HFFc6 (cell line): ENCODE measurements at places on chromosomes 1 and 21.

GRCh38 chr21:42047821-42048613 is 23.1 kb upstream of the UMODL1 start:
- H3K27me3 ChIP-seq, result peaks cover 6% of the 10 kb centered on the region
- H3K4me3 ChIP-seq, result peak overlapping the region; percentile 56
- peak; percentile 97 for DNase-seq
- no peaks in the 10 kb centered on the region for H3K36me3 ChIP-seq

DNA sequence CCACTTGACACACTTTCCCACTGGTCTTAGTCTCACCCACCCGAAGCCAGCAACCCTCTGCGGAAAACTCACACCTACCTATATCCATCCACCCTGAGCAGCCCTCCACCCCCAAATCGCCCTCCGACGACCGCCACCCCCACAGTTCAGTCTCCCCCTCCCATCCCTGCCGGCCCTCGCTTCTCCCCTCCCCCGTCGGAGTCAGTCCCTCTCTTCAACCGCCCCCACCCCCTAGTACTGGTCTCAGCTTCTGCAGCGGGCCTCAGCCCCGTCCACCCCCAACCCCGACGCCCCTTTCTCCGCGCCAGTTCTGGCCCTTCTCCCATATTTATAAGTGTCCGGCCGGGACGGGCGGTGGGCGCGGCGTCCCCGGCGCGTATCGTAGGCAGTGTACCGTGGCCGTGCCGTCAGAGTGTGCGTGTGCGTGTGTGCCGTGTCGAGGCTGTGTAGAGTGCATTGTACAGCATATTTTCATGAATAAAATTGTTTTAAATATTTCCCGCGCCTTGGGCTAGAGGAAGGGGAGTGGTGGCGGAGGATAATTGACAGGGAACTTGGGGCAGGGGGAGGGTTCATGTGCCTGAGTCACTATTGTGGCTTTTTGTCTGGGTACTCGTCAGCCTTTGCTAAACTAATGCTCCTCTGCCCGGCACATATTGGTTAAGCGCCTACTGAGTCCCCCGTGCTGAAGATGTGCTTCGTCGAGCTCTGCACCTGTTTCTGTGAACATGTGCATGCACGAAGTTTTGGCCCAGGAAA is 22.0 kb downstream of the FOXO6 start:
- DNase-seq, result no peak
- peaks cover 50% of the 10 kb centered on the region for H3K27me3 ChIP-seq
- peaks cover 10% of the 10 kb centered on the region; the same call in 1 of the 2 replicates for H3K4me1 ChIP-seq
- H3K36me3 ChIP-seq, result no peaks in the 10 kb centered on the region
- no peak overlapping the region for H3K27ac ChIP-seq

DNA sequence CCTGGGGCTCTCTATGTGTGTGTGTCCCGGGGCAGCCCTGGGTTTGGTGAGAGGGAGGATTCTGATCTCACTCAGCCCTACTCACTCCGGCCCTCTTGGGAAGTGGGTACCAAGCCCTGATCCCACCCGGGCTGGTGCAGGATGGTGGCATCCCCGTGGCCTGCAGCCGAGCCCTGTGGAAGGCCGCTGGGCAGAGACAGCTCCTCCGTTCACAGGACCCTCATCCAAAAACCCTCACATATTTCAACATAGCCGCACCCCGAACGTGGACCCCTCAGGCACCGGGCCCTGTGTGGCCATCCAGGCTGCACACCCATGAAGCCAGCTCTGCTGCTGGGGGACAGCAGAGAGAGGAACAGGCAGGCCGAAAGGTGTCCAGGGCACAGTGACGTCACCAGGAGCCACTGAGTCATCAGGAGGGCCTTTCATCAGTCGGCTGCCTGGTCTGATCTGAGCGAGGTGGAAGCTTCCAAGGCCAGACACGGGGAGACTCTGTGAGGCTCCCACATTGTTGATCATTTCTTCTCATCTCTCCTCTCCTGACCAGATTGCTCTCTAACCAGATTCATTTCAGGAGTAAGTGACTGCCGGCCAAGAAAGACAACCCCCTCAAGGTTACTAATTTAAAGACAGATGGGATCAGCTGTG is 16.2 kb upstream of the GPR157 start:
- H3K36me3 ChIP-seq, result peaks cover 28% of the 10 kb centered on the region
- H3K27ac ChIP-seq, result peak overlapping the region; percentile 81
- peaks cover 38% of the 10 kb centered on the region for H3K4me1 ChIP-seq
- DNase-seq, result peak; percentile 72
- peaks cover 16% of the 10 kb centered on the region for H3K27me3 ChIP-seq

DNA sequence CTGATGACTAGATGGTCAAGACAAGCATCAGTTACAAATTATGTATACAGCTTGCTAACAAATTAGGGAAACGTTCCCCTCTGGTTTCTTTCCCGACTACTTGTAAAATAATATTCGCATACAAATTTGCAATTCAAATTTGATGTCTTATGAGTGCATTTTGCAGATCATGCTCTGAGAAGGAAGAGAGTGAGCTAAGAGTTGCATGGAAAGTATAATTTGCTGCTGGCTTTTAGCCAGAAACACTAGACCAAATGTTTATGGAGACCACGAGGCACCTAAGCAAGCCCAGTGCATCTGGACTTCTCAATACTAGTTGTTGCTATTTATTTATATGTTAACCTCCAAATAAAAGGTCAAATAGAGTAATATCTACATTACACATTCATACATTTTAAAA is 216.0 kb downstream of the SMYD3 start:
- H3K4me1 ChIP-seq, result peaks cover 35% of the 10 kb centered on the region
- H3K27me3 ChIP-seq, result no peaks in the 10 kb centered on the region
- H3K4me3 ChIP-seq, result no peak overlapping the region
- no peaks in the 10 kb centered on the region for H3K36me3 ChIP-seq
- DNase-seq, result no peak
- no peak overlapping the region for H3K27ac ChIP-seq

GRCh38 chr1:216640100-216640499 is 83.1 kb downstream of the ESRRG start:
- H3K36me3 ChIP-seq, result no peaks in the 10 kb centered on the region
- no peak for DNase-seq
- no peaks in the 10 kb centered on the region; the same call in 1 of the 2 replicates for H3K27me3 ChIP-seq
- no peaks in the 10 kb centered on the region for H3K4me1 ChIP-seq
- H3K4me3 ChIP-seq, result no peak overlapping the region
- H3K27ac ChIP-seq, result no peak overlapping the region

DNA sequence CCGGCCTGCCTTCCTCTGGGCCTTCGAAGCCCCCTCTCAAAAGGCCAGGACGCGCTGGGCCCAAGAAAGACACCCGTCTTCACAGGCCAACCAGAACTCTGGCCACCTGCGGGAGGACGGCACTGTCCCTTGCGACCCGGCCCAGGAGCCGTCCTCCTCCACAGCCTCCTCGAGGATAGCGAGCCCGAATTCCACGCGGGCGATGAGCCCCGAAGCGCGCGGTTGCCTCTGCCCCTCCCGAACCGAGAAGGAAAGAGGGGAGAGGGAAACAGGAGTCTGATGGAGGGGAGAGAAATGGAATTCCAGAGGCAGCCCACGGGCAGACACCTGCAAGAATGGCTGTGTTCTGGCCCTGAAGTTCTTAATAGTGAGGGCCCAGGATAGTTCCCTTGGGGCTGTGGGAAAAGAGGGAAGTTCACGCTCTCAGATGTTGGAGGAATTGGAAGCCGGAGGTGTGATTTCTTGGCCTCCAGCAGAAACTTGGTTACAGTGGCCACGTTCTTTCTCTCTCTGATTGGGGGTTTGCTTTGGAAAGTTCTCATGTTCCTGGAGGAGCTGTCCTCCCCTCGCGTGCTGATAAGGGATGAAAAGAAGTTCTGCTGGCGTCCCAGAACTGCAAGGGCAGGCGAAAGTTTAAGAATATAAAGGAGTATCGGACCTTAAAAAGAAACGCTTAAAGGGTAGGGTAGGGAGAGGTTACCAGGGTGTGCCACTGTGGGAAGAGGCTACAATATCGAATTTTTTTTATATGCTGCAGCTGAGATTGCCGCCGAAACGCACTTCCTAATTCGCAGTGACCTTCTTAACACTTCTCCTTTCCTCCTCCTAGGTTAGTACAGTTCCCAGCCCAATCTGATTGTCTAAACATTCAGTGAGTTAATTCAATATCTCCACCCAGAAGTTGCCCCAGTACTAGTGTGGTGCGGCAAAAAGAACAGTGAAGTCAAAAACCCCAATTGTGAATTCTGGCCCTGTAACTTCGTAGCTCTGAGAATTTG is 5.8 kb upstream of the SLC44A5 start:
- no peaks in the 10 kb centered on the region for H3K36me3 ChIP-seq
- no peak for DNase-seq
- H3K27ac ChIP-seq, result no peak overlapping the region
- no peaks in the 10 kb centered on the region for H3K4me1 ChIP-seq

DNA sequence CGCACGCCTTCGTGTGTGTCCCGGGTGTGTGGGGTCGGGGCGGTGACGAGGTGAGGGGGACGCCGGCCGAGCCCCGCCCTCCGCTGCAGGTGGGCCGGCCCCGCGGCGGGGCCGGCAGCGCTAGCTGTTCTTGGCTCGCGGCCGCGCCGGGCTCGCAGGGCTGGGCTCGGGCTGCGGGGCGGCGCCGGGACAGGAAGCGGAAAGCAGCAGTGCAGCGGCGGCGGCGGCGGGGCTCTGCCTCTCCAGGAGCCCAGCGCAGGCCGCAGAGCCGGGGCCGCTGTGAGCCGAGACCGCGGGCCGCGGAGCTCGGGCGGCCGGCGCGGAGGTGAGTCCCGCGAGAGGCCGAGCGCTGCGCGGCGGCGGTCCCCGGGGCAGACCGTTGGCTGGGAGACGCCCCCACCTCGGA is at the start of gene VANGL1:
Gene VANGL1 (plus strand): TSS at position 209 of the 406 bp plus-strand sequence. CDS start 9,444 bp downstream, outside the sequence.
- peaks cover 13% of the 10 kb centered on the region for H3K4me1 ChIP-seq
- peak within 1 kb of the TSS; percentile 94 for H3K4me3 ChIP-seq
- H3K27ac ChIP-seq, result peak within 1 kb of the TSS; percentile 73

GRCh38 chr1:178266619-178267066 is 172.7 kb downstream of the RASAL2 start:
- no peak overlapping the region for H3K4me3 ChIP-seq
- H3K36me3 ChIP-seq, result peaks cover 13% of the 10 kb centered on the region; the same call in 1 of the 2 replicates
- H3K27ac ChIP-seq, result peak overlapping the region; percentile 34
- DNase-seq, result no peak
- H3K27me3 ChIP-seq, result no peaks in the 10 kb centered on the region

- peaks cover 14% of the 10 kb centered on the region for H3K27me3 ChIP-seq
- H3K4me3 ChIP-seq, result no peak overlapping the region
- no peak overlapping the region for H3K27ac ChIP-seq
- H3K4me1 ChIP-seq, result peaks cover 1% of the 10 kb centered on the region; the same call in 1 of the 2 replicates
- DNase-seq, result no peak
Observed at GRCh38 chr1:212678456-212679410, 20.9 kb downstream of the BATF3 start.

DNA sequence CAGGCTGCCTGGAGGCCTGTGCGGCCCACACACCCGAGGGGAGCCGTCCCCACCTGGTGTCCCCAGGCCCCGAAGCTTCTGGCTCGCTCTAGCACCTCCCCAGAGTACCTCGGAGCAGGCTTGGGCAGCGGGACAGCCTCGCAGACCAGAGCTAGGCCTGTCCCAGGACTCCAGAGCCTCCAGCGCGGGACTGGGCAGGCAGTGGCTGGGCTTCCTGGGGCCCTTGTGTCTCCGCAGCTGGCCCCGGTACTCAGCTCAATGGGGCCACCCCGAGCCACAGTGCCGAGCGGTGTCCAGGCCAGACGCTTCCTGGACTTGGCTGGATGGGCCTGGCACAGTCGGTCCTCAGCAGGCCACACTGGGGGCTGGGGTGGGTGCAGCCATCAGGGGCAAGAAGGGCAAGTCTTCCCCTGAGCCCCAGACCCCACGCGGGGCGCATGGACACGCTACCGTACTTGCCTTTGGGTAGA is 4.9 kb downstream of the SCNN1D start:
- peaks cover 4% of the 10 kb centered on the region; the same call in 1 of the 2 replicates for H3K27me3 ChIP-seq
- H3K4me1 ChIP-seq, result peaks cover 15% of the 10 kb centered on the region
- no peaks in the 10 kb centered on the region for H3K36me3 ChIP-seq
- no peak overlapping the region for H3K4me3 ChIP-seq

DNA sequence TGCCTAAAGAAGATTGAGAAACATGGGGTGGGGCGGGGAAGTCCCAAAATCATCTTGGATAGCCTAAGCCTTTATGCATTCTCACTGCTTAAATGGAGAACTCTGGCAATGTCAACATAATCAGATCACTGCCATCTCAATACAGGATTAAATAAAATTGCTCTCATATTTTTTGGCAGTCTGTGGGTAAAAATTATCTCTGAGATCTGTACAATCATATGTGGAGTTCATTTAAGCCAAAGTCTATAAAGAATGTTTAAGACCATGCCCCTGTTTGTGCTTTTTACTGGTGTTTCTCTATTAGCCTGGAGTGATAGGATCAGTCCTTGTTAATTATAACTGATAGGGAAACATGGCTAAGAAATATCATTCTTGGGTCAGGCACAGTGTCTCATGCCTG is 136.3 kb downstream of the GPR52 start:
- DNase-seq, result no peak
- H3K27ac ChIP-seq, result no peak overlapping the region
- H3K4me3 ChIP-seq, result no peak overlapping the region
- H3K4me1 ChIP-seq, result no peaks in the 10 kb centered on the region
- peaks cover 5% of the 10 kb centered on the region for H3K36me3 ChIP-seq
- H3K27me3 ChIP-seq, result no peaks in the 10 kb centered on the region; the same call in 1 of the 2 replicates

DNA sequence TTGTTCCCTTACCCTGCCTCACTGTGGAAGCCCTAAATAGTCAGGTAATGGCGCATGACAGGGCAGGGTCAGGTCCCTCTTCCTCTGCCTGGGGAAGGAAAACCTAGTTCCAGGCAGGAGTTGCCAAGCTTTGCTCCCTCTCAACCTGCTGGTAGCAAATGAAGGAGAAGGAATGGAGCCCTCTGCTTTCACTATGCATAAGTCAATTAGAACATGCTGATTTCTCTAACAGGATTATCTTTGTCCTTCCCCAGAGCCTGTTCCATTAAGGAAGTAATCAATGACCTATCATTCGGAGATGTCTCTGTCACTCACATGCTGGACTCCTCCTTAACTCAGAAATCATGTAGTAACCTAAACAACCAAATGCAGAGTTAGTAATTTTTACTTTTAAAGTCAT is 161.8 kb upstream of the NFIA start:
- H3K27me3 ChIP-seq, result peaks cover 7% of the 10 kb centered on the region
- H3K4me3 ChIP-seq, result no peak overlapping the region
- H3K27ac ChIP-seq, result no peak overlapping the region
- no peaks in the 10 kb centered on the region for H3K4me1 ChIP-seq
- DNase-seq, result no peak

DNA sequence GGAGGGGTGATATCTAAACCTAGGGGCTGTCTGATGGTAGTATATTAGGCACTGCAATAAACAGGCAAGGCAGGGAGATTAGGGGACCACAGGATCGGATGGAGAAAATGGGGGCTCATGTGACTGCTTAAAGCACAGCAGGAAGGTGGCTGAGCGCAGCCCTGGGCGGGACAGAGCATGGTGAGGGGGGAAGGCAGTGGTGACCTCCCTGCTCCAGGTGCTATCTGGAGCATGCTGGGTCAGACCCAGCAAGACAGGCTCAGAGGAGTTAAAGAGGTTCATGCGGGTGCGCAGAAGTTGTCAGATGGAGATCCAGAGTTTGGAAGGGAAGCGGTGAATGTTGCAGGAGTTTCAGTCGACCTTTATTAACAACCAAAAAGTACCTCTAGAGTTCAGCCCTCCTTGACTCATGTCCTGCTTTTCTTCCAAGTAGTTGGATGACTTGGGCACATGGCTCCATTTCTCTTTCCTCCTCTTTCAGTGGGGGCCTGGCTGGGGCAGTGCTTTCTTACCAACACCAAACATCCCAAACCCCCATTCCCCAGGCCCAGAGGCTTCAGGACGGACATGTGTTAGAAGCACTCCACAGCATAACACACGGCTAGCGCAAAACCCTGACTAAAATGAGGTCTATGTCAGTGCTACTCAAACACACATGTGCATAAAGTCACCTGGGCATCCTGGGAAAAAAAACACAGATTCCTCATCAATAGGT is 41.5 kb downstream of the CAPN9 start:
- no peaks in the 10 kb centered on the region for H3K36me3 ChIP-seq
- no peak overlapping the region for H3K4me3 ChIP-seq
- no peaks in the 10 kb centered on the region for H3K4me1 ChIP-seq
- peaks cover 22% of the 10 kb centered on the region; the same call in 1 of the 2 replicates for H3K27me3 ChIP-seq
- no peak overlapping the region for H3K27ac ChIP-seq
- no peak for DNase-seq
